Stimulated activated CD8-positive, alpha-beta memory T cell treated with anti-CD3 and anti-CD28 coated beads, Interleukin-7, amount 100 ng/mL, for 1 hour (primary cell): ENCODE measurements at places on chromosomes 2 and 18.

GRCh38 chr18:46265196-46266156, 161.3 kb downstream of the HAUS1 start:
- DNase-seq, result no peak

GRCh38 chr18:77634494-77634893, 384.8 kb downstream of the GALR1 start:
- no peak for DNase-seq

GRCh38 chr2:219459460-219460311, 25.0 kb downstream of the SPEG start:
- no peak for DNase-seq

- DNase-seq, result no peak
These were observed 191.6 kb downstream of the TWIST2 start for GRCh38 chr2:239039479-239039861.

DNA sequence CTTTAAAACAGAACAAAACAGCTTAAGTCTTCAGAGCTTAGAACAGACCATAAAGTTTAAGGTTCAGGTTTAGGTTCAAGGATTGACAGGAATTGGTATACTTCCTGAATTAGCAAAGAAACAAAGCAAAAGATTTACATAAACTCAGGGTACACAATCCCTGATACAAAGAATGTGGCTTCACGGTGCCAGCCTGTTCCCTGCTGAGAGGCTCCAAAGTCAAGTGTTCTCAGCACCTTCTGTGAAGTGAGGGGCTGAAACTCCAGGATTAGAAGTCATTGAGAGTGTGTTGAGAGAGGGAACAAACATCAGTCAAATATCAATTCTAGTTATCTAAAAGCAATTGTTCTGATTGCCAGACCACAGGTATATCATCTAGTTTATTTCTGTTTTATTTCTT, 35.7 kb downstream of the DYNAP start:
- no peak for DNase-seq

GRCh38 chr2:415986-416610, 128.2 kb upstream of the ALKAL2 start:
- no peak for DNase-seq

DNA sequence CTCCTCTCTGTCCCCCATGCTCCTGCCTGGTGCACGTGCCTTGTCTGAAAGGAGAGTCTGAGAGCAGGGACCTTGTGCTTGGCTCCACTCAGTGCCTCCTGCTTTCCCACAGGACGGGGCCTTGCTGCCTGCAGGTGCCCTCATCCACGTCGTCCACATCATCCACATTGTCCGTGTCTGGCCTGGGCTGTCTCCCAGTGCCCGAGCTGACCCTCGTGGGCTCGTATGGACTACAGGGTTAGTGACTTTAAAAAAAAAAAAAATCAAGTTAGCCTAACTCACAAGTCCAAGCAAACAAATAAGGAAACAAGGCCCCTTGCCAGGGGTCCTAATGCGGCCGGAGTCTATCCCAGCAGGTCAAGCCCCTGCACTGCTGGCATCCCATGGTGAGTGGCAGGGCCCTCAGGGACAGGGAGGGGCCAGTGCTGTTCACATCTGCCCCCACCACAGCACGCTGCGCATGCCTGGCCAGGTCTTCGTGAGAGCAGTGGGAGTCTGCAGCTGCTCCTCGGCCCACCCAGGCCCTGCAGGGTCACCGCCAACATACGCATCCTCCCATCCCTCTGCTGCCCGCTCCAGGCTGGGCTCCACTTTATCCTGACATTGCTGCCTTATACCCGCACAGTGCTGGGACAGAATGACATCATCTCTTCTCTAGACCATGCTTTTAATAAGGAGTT, 232.6 kb downstream of the NDUFA10 start:
- DNase-seq, result no peak

DNA sequence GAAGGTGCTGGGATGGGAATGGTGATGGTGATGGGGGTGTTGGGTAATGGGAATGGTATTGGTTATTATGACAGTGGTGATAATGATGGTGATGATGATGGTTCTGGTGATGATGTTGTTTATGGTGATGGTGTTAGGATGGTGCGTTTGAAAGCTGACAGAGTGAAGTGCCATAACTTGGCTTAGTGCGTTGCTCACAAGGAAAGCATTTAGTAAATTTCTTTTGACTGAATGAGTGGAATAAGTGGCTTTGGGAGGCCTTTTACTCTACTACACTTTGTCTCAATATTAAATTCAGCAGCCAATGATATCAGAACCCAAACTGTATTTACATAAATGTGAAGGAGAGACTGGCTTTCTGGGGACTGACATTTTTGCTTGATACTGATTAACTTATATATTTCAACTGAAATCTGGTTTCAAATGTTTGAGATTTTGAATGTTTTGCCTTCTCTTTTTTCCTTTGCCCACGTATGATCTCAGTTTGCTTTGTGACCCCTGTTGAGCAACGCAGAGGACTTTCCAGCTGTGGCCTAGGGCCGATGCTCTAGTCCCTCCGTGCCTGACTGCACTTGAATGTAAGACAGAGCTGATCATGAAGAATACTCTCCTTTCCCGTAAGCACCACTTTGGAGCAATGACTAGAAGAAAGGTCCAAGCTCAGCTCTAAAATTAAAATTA, 128.5 kb upstream of the SH3BP4 start:
- no peak for DNase-seq

DNA sequence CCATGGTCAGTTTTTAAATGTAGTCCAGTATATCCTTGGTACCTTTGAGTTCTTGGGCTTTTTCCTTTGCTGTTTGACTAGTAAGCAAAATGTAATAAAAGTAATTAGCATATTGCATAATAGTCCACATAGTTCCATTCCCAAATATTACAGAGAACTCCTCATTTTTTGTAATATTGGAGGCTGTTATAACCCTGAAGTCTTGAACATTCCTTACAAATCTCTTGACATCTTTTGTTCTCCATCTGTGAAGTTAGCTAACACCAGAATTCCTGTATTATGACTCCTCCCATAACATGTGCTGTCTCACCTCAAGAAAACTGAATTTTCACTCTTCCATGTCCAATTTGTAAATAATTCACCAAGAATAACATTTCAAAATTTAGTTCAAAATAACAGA, 17.1 kb downstream of the CREB1 start:
- no peak for DNase-seq

DNA sequence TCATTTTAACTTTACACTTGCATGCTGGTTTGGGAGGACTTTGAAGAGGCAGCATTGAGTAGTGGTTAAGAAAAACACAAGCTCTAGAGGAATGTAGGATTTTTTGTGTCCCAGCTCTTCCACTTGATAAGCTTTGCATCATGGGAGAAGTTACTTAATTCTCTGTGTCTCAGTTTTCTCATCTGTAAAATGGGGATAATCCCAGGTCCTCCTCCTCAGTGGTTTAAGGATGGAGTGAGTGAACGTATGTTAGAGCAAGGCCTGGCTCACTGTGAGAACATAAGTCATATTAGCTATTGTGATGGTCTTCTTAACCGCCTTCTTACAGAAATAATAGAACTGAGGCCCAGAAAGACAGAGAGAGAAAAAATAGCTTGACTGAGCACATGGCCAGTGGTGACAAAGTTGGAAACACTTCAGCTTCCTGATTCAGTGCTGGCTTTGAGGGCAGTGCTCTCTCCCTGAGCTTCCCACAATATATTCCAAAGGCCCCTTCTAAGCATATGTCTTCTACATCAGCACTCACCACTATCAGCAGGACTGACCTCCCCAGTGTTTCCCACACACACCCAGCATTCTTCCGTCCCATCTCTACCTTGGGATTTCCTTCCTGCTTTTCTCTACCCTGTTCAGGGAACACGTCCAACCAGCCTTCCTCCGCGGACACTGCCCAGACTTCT, 214.9 kb upstream of the TNP1 start:
- DNase-seq, result no peak

GRCh38 chr2:200944467-200945394, 18.7 kb downstream of the ORC2 start:
- no peak for DNase-seq

- no peak for DNase-seq
These were observed 7.5 kb downstream of the SH3RF3 start for GRCh38 chr2:109136542-109136941.

GRCh38 chr2:132747046-132747445, 77.0 kb upstream of the LYPD1 start:
- DNase-seq, result no peak

DNA sequence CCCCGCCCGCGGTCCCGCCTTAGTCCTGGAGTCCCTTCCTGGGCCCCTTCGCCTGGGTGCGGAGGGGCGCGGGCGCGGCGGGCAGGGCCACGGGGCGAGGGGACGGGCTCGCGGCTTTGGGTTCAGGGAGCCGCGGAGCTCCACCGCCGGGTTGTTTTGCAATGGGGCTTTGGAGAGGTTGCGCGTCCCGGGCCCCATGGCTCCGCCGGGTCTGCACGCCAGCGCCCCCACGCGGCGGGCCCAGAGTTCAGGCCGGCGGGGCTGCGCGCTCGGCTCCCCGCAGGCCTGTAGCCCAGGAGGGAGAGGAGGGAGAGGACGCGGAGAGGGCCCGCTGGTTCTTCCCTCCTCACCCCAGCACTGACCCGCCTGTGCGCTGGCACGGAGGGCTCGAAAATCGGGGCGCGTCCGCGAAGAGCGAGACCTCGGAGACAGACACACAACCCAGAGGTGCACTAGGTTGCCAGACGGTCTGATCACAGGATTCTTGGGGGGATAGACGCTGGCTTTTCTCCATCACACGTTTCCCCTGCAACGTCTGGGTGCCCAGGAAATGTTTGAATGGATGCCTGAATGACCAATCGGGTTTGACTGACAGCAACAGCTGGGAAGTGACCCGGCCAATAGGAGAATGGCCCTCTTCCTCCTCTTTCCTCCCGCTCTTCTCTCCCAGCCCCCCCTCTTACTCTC, 4.9 kb upstream of the SIX2 start:
- DNase-seq, result no peak

- no peak for DNase-seq
These were observed 357.5 kb upstream of the ETAA1 start for GRCh38 chr2:67039517-67040103.

DNA sequence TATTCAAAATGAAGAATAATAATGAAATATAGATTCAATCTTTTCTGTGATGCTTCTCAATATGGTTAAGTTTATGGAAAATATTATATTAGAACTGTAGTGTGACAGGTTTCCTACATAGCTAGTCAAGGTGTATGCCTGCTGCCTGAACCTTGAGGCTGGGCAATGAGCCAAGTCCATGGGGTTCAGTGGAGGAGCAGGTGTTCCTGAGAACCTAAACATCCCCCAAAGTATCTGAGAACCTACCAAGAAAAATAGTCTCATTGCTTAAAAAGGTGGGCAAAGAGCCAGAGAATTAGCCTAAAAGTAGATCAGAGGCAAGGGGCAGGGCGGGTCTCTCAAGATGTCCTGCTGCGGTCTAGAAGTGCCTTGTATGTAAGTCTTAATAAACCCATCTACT, 185.9 kb upstream of the SPHKAP start:
- DNase-seq, result no peak

DNA sequence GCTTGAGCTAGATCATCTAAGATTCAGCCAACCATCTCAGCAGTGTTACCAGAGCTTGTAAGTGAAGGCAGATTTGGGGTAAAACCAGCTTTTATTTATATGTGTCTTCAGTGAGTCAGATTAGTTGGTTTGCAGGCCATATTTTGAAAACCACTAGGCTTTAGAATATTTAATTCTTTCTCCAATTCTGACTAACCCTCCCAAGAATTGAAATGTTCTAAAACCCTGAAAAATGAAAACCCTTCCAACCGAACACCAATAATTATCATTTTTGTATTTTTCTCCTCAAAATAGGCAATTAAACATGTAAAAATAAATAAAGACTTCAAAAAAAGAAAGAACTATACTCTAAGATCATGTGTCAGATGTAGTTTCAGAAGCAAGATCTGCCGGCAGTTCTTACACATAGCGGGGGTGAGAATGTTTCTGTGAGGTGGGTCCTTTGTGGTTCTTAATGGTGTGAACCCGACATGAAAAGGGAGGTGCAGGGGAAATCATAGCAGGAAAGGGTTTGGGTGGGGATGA, 14.2 kb downstream of the PLEK start:
- DNase-seq, result no peak

DNA sequence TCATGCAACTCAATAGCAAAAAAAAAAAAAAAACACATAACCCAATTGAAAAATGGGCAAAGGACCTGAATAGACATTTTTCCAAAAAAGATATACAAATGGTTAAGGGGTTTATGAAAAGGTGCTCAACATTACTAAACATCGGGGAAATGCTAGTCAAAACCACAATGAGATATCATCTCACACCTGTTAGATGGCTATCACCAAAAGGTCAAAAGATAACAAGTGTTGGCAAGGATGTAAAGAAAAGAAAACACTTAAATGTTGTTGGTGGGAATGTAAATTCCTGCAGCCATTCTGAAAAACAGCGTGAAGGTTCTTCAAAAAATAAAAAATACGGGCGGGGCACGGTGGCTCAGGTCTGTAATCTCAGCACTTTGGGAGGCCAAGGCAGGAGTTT, 112.4 kb upstream of the CAB39 start:
- no peak for DNase-seq

DNA sequence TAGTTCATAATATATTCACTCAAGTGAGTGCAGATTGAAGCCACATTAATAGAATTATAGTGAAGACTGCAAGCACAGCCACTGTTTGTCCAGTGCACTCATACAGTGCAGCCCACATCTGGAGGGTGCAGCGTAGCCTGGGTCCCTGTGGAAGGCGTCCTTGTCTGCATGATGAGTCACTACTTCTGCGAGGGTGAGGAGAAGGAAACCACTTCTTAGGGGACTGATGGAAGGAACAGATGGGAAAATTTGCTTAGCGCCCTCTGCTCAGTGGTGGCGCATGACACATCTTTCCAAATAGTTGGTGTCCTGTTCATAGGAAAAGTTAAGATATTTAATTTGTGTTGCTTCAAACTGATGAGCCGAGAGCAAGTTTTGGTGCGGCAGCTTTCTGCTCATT, 330.4 kb upstream of the SMIM21 start:
- DNase-seq, result no peak

GRCh38 chr2:174445248-174445647, 41.6 kb downstream of the GPR155 start:
- DNase-seq, result no peak

DNA sequence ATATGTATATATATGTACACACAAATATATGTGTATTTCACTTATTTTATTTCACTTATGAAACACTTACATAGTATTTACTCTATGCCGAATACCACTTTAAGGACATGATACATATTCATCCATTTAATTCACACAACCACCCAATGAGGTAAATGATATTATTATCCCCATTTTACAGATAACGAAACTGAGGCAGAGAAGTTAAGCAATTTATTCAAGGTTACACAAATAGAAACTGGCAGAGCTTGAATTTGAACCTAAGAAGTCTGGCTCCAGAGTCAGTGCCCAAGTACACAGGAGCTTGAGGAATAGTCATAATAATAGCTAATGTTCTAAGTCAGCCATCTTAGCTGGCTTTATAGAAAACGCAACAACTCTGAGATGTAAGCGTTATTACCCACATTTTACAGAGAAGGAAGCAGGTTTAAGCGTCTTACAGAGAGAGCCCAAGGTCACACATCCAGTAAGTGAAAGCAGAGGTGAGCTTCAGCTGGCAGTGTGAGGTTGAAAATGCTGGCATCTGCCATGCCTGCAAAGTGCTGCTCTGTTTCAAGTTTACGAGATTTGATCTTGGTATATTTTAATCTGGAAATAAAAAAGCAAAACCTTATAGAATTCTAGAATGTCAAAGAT, 326.9 kb downstream of the LPIN1 start:
- DNase-seq, result no peak

GRCh38 chr2:101698844-101699754, 1.6 kb downstream of the MAP4K4 start:
- no peak for DNase-seq
